Right ventricle myocardium superior (tissue), 1 donor: ENCODE measurements at places on chromosomes 3 and 15. TPM values are rescaled to one million over a fixed set of nuclear protein-coding genes. Genes with fewer than 3 reads are reported as not detected.

- DNase-seq: no peak
These were observed 314.1 kb upstream of the TGFBR2 start for GRCh38 chr3:30292192-30292893.

- no peak for DNase-seq
These were observed 1.6 kb downstream of the ANKRD63 start for GRCh38 chr15:40281057-40281800.

The UCN2 gene
- not detected for total RNA-seq

The COLQ gene
- total RNA-seq: 2.2 TPM

DNA sequence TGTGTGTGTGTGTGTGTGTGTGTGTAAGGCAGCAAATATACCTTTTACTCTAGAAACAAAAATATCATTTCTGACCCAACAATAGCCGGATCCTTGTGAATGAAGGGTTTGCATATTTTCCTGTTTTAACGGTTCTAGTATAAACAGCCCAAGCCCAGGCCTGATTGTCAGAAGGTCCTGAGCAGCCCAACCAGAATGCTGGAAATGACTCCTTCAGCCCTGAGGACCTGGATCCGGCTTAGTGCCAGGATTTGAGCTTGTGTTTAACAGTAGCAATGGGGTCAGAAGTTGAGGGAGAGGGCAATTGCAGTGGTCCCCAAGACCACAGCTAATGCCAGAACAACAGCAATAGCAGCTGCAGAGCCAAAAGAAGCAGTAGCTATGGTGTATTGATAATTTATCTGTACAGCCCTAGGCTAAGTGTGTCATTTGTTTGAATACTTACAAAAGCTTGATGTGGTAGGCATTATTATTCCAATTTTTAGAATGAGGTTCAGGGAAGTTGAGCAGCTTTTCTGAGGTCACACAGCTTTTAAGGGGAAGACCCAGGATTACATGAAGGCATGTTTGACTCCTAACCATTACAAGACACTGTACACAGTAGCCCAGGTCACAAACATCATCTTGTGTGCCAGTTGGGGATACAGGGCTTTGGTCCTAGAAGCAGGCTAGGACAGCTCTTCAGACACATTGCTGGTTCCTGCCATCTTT is 12.8 kb downstream of the FOXL2 start:
- no peak for DNase-seq
